ENCODE measurements at places on chromosomes 16 and 17.

DNA sequence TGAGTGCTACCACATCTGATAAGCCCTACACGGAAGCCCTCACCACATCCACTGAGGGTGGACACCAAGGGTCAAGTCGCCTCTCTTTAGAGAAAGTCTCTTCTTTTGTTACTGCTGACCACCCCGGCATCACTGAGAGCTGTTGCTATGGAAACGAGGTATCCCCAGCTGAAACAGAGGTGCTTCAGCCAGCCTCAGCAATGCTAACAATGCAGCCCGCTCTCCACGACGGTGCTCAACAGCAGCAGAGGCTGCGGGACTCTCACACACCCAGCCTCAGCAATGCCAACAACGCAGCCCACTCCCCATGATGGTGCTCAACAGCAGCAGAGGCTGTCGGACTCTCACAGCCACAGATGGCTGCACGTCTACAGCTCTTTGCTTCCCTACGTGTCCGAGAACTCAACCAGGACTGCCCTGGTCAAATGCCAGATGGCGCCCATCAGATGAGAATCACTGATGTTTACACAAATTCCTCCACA lies 41.4 kb downstream of the VPS53 start:
- no peak for DNase-seq

DNA sequence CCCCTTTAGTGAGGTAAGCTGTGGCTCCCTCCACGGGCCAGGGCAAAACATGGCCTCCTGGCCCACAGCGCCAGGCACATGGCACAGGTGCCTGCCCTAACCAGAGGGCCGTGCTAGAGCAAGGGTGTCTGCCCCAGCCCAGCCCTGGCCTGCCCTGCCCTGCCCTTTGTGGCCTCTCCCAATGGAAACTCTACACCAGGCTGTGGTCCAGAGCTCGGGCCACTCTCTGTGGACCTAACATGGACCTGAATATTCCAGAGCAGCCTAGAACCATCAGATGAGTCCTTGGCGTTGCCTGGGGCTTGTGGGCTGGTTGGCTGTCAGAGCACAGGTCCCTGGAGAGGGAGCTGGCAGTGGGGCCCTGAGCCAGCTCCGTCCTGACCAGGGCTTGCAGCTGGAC lies 8.0 kb upstream of the MRPL12 start:
- DNase-seq, result no peak

DNA sequence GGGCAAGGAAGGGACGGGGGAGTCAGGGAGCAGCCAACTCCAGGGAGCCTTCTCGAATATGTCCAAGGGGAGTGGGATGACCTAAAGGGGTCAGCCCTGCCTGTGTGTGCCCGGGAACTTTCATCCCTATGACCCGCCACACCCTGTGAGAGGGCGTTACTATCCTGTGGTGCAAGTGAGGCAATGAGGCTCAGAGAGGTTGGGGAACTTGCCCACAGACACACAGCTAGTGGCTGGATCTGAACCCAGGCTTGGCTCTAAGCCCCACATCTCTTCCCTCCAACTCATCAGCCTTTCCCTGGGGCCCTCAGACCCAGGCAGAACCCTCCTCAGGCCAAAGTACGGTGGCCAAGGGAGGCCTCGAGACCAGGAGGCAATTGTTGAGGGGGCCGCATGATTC lies 23.2 kb downstream of the JUP start:
- no peak for DNase-seq

DNA sequence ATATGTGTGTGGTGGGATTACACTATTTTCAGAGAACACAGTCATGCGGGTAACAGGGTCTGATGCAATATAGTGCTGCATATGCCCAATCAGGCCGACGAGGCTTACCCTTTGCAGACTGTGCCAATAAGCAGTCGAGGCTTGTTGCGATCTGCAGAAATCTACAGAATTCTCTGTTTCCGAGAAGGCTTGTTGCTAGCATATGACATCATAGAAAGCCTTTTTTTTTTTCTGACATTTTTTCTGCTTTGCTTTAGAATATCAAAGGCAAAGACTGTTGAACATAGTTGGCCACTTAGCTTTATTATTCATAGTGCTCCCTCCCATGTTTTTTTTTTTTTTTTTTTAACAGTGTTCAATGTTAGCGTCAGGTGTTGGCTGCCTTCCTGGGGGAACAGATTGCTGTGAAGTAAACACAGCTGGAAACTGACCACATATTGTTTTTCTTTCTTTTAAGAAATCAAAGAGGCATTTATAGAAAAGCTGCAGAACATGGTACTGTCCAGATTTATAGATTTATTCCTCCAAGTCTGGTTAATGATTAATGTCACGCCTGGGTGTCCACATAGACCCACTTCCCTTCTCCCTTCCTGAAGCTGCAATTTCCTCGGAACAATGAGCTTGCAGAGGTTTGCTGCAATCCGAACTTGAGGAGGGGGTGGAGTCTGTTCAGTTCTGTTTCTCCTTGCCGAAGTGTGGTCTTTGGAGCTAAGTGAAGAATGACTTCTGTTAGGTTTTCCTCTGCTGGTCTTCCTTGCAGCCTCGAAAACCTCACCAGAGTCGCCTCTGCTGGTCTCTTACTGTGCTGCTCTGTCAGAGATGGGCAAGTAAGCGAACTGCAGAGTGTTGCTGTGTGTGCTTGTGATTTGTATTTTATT lies 87.3 kb downstream of the MAP2K6 start:
- no peak for DNase-seq

DNA sequence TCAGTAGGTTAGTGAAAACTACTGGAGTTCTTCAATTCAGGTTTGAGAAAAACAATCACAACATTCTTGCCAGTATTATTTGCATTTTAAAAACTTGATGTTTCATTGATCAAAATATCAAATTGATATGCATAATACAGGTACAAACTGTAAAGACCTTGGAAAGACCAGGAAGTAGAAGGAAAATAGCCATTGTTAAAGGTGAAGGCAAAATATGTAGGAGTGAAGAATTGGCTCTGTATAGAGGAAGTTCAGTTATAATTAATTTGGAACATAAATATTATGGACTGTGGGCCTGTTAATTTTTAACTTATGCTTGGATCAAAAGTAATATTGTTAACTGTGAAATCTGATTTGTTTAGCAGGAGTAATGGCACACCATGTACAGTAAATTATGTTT lies 112.6 kb downstream of the BCAS3 start:
- DNase-seq, result no peak
